ENCODE measurements at places on chromosomes 1 and 21.

DNA sequence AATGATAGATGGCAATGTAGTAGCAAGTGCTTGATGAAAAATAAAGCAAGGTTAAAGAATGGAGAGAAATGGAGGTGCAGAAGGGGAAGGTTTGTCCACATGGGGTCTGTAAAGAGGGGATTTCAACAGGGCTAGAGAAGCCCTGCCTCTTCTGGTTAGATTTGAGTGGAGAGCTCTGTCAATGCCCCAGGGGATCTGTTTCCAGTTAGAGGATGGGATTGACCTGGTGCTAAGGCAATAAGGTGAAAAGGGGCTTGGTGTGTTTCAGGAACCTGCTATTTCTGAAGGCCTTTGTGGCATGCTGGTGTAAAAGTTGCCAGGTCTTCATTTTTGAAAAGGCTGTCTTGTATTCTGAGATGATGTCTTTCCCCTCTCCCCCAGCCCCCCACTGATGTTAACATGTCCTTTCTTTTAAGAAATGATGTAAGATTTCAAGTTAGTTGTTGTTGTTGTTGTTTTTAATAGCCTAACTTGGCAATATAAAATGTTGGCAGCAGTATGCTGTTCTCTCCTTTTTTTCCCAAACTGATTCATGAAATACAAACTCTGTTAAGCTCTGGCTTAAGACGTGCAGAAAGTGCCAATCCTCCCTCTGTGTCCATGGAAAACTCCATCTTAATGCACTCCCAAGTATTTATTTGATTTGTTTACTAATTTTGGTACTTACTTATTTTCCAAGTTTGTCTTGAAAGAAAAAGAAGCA lies 370.3 kb upstream of the ADGRL2 start:
- DNase-seq, result no peak

- DNase-seq, result no peak
Observed at GRCh38 chr1:113804421-113805255, 7.6 kb downstream of the RSBN1 start.

- DNase-seq, result no peak
Observed at GRCh38 chr1:38578271-38578951, 281.2 kb downstream of the RRAGC start.

GRCh38 chr1:200979574-200980451 lies 43.7 kb downstream of the KIF21B start:
- peak; percentile 52 for DNase-seq

DNA sequence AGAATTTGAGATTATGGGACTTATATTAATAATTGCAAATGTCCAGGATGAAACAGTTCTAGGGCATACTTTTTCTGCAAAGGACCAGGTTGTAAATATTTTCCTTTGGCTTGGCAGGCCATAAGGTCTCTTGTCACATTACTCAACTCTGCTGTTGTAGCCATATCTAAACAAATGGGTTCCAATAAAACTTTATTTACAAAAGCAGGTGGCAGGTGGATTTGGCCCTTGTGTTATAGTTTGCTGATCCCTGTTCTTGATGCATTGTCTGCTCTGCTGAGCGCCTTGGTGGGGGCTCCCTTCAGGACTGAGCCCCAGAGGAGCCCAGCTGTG lies 258.5 kb downstream of the FOXD2 start:
- no peak for DNase-seq

All from stimulated activated CD8-positive, alpha-beta memory T cell treated with anti-CD3 and anti-CD28 coated beads, Interleukin-15, amount 100 ng/mL, for 48 hours (primary cell).